ENCODE measurements at places on chromosomes 16 and 17. TPM values are rescaled to one million over a fixed set of nuclear protein-coding genes. Genes with fewer than 3 reads are reported as not detected.

Gene CD300A
- total RNA-seq, result not detected

Gene HSPB9
- total RNA-seq, result not detected

Gene PIPOX
- 1.2 TPM for total RNA-seq

Gene CDRT4
- 0.43 TPM for total RNA-seq

Gene PTX4
- not detected for total RNA-seq

Gene CPNE7
- 1.7 TPM for total RNA-seq

Gene TBC1D3L
- 3.8 TPM for total RNA-seq

Gene SERPINF2
- total RNA-seq, result 2.2 TPM

Gene RHBDL3
- not detected for total RNA-seq

Gene TAT
- not detected for total RNA-seq

Gene COPZ2
- 4.8 TPM for total RNA-seq

Gene FOXN1
- total RNA-seq, result 0.21 TPM

Gene C17orf78
- not detected for total RNA-seq

Gene TBC1D16
- 34.7 TPM for total RNA-seq

Gene GAST
- total RNA-seq, result not detected

Gene KRTAP9-4
- total RNA-seq, result not detected

Gene TBC1D3C
- not detected for total RNA-seq

Gene PDIA2
- total RNA-seq, result not detected

Gene GDPD3
- 5.1 TPM for total RNA-seq

Gene TMC5
- not detected for total RNA-seq

Gene FBXW10B
- total RNA-seq, result 1.4 TPM

Gene LYRM9
- 3.2 TPM for total RNA-seq

Gene SLC43A2
- total RNA-seq, result 1.3 TPM

Gene CHST6
- 0.48 TPM for total RNA-seq

Gene ABCC3
- 30.4 TPM for total RNA-seq
